ENCODE measurements at places on chromosomes 5 and 9.

GRCh38 chr5:107320846-107321245 lies 349.9 kb downstream of the EFNA5 start:
- DNase-seq, result no peak

DNA sequence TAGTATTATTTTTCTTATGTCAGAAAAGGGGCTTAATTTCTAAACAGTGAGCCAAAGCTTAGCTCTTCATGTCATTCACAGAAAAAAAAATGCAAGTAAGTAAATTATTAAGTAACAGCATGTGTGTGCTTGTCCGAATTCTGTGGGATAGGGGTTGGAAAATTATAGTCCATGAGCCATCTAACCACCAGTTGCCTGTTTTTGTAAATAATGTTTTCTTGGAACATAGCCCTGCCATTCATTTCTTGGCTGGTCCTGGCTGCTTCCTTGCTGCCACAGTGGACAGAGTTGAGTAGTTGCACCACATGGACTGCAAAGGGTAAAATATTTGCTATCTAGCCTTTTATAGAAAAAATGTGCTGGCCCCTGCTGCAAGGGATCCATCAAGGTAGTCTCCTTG lies 513.7 kb upstream of the WWC1 start:
- DNase-seq, result no peak

DNA sequence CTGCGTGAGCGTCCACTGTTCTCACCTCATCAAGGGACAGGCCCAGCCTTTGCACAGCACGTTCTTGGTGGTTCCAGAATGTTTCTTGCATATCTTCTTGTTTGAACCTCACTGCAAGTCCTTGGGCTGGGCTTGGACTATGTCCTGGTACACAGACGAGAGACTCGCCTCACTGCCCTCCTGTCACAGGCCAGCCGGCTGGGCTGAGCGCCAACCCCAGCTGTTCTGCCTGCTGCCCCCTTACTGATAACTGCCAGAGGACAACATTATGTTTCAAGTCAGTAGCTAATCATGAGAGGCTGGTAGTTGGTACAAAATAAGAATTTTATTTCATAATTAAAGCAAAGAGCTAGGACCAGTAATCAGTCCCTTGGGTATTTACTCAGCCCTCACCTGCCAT lies 52.8 kb upstream of the LRRTM2 start:
- no peak for DNase-seq

- DNase-seq, result no peak
Measured at GRCh38 chr5:136014049-136015002, 14.5 kb upstream of the TGFBI start.

GRCh38 chr5:159002171-159002570 lies 97.5 kb downstream of the EBF1 start:
- DNase-seq, result no peak

- no peak for DNase-seq
Measured at GRCh38 chr9:112193572-112194288, 18.6 kb upstream of the SUSD1 start.

GRCh38 chr5:170216257-170216864 lies 16.4 kb upstream of the C5orf58 start:
- no peak for DNase-seq

- no peak for DNase-seq
Measured at GRCh38 chr9:86591472-86591871, 237.3 kb upstream of the TUT7 start.

DNA sequence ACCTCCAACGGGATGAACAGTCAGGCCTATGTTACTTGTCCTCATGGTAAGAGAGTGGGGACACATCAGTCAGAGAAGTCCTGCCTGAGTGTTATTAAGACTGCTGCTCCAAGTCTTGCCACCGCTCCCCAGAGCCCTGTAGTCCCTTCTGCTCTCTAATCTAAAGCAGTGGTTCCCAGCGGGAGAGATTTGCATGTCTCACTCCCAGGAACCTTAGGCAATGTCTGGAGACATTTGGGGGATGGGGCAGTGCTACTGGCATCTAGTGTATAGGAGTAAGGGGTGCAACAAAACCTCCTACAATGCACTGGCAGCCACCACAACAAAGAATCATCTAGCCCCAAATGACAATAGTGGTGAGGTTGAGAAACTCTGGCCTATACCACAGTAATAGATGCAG lies 2.6 kb upstream of the SVEP1 start:
- DNase-seq, result no peak

GRCh38 chr5:82772281-82772680 lies 304.9 kb downstream of the TMEM167A start:
- no peak for DNase-seq

DNA sequence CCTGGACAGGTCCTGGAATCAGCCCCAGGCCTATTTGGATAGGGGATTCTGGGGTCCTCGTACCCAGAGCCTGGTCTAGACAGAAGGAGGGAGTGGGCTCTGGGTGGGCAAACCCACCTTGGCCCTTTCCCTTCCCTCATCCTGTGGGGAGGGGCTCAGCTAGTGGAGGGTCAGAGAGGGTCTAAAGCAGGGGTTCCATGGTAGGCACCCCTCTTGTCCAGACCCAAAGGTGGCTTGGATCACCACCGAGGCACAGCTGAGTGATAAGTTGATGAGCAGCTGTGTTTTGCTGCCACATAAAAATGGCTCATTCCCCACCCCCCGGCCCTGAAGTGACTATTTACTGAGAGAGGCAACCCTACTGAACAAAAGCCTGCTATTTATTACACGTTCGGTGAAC lies 53.8 kb upstream of the KCNMB1 start:
- DNase-seq, result no peak

GRCh38 chr5:110916381-110917049 lies 155.0 kb upstream of the TSLP start:
- DNase-seq, result no peak

DNA sequence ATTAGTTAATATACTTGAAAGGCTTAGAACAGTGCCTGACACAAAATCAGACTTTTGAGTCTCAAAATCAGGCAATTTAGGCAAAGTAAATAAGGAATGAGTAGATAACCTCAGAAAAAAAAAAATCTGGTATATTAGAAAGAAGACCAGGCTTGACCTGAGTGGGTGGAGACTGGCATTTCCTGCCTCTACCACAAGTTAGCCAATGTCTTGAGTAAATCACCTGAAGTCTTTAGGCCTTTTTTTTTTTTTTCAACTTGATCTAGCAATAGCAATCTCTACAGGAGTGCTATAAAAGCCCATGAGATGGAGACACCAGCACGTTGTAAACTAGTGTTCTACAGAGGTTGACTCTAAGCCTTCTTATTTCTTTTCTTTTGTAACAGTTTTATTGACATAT lies 104.2 kb upstream of the RASEF start:
- no peak for DNase-seq

DNA sequence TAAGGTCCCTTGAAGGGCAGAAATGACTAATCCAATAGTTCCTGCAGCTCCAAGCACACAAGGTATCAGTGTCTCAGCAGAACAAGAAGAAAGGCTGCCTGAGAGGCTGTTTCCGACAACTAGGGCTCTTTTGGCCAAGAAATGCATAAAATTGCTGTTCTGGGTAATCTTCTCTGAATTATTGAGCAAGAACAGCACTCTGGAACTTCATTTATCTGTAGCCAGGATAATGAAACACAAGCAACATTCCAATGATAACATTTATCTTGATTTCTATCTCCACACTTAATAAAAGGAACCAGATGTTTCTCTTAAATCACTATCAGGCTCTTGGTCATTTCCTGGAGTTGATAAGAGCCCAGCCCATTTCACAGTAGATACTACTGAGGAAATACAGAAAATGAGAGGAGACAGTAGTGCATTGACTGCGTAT lies 17.0 kb upstream of the AUH start:
- DNase-seq, result no peak

DNA sequence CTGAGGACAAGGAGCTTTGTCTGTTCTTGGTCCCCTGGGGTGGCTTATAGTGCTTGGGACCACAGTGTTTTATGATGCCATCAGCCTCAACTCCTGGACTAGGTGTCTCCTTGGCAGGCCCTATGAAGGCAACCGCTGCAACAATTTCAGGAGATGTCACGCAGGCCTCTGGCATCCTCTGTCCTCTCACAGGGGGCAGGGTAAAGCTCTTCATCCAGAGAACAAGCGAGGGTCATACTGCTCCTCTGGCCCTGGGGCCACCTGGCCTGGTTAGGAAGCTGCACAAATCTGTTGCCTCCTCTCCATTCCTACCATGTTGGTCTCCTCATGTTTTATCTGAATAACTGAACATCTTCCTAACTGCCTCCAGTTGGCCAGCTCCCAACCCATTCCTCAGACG lies 148.9 kb upstream of the SPEF2 start:
- no peak for DNase-seq

GRCh38 chr5:55634866-55635265 lies 77.3 kb downstream of the SLC38A9 start:
- no peak for DNase-seq

- no peak for DNase-seq
Measured at GRCh38 chr5:55997742-55998351, 3.1 kb upstream of the IL6ST start.

DNA sequence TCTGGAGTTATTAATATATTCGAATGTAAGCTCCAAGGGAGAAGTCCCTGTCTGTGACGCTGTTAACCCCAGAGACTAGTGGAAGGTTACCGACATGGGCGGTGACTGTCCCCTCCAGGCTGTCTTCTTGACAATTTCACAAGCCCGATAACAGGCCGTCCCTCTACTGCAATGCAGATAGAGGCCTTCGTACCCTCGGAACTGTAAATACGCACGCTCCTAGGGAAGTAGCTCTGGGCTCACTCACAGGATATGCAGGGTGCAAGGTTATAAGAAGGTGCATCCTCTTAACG lies 680 bp upstream of the RFK start:
- DNase-seq, result no peak

GRCh38 chr9:134195558-134195957 lies 31.2 kb upstream of the RNU6ATAC start:
- DNase-seq, result no peak

- no peak for DNase-seq
Measured at GRCh38 chr5:89147031-89147430, 264.0 kb upstream of the MEF2C start.

- no peak for DNase-seq
Measured at GRCh38 chr9:5178126-5178805, 7.2 kb downstream of the INSL6 start.

DNA sequence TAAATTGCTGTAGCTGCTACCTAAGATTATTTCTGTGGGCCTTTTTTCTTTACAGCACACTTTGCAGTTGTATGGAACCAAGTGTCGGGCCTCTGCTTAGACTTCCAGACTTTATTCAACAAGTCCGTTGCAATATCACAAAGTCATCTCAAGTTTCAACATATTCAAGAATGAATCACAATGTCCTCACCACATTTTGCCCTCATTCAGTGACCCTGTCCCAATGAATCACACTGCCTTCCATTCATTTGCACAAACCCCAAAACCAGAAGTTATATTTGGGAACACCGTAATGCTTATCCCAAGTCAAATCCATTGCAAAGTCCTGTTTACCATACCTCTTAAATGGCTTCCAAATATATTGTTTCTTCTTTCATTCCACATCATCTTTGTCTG lies 439.6 kb downstream of the CSNK1G3 start:
- DNase-seq, result no peak

GRCh38 chr5:130488252-130488651 lies 584.0 kb downstream of the CHSY3 start:
- no peak for DNase-seq
